EL (cell line): ENCODE measurements at places on chromosomes 13 and 19.

DNA sequence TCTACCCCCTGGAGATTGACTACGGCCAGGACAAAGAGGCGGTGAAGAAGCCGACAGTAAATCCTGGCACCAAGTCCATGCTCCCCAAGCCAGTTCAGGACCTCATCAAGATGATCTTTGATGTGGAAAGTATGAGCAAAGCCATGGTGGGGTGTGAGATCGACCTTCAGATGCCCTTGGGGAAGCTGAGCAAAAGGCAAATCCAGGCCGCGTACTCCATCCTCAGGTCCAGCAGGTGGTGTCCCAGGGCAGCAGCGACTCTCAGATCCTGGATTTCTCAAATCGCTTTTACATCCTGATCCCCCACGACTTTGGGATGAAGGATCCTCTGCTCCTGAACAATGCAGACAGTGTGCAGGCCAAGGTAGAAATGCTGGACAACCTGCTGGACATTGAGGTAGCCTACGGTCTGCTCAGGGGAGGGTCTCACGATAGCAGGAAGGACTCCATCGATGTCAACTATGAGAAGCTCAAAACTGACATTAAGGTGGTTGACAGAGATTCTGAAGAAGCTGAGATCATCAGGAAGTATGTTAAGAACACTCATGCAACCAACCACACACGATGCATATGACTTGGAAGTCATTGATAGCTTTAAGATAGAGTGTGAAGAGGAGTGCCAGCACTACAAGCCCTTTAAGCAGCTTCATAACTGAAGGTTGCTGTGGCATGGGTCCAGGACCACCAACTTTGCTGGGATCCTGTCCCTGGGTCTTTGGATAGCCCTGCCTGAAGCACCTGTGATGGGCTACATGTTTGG is 24.0 kb upstream of the ANKRD10 start:
- peak; percentile 7 for DNase-seq

DNA sequence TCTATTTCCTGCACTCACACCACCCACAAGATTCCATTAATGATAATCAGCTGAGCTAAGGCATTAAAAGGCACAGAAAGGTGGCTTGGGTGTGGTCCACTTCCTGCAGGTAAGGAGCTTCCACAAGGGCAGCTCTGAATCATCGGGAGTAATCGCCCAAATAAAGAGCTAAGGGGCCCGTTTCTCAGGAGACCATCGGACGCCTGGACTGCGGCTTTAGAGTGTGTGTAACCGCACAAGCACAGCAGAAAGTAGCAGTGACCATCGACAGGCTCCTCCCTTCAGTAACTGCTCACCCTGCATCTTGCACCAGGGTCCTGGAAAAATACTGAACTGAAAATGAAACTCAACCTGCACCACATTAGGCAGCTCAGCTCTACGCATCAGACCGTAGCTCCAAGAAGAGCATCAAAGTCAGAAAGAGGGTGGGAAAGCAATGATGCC is 6.0 kb downstream of the STK24 start:
- DNase-seq: no peak

GRCh38 chr13:112366907-112367646 is 9.1 kb upstream of the SPACA7 start:
- DNase-seq: no peak

- no peak for DNase-seq
These were observed 6.9 kb downstream of the BSG start for GRCh38 chr19:579111-579841.

GRCh38 chr19:23481043-23481442 is 85.8 kb upstream of the ZNF91 start:
- no peak for DNase-seq

GRCh38 chr19:19475849-19476828 is 39.2 kb downstream of the TSSK6 start:
- no peak for DNase-seq

DNA sequence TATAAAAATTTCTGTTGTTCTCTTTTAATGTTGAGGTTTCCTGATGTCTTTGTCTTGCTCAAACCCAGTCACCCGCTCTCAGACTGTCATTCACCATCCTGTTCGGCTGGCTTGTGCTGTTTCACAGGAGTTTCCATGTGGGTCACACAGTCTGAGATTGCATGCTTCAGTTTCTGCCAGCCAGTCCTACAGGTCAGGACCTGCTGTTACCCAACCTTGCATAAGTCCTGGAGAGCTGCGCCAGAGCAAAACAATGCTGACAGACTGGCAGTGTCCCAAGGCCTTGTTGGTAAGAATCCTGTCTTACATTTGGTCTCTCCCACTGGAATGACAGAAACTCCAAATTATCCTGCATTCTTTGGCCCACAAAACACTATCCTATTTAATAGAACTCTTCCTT is 340.0 kb upstream of the SLITRK5 start:
- DNase-seq: no peak

DNA sequence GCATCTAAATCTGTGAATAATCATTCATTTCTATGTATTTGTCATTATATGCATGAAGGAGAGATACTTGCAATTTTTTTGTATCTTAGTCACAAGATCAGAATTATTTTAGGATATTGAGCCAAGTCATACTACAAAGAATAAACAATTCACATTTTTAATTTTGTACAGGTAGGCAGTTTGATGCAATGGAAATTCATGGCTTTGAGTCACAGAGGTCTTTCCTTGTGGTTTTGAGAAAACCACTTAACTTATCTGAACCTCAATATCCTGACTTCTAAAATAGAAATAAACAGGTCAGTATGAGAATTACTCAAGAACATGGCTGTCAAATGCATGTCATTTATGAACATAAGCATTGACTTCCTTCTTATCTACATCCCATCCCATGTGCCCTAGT is 221.4 kb upstream of the SLC10A2 start:
- no peak for DNase-seq

GRCh38 chr13:108963276-108963810 is 333.9 kb downstream of the MYO16 start:
- DNase-seq: no peak

DNA sequence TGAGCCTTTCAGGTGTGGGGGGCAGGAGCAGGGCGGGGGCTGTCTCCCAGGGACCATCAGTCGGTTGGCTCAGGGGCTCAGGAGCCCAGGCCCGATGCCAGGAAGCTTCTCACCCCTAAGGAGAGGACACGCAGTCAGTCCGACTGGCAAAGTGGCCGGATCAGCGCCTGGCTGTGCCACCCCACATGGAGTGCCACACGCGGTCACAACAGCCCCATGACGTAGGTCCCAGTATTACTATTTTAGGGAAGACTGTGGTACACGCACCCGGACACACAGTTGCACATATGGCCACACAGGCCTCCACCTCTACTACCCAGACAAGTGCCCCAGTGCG is 29.3 kb upstream of the GRTP1 start:
- DNase-seq: no peak

DNA sequence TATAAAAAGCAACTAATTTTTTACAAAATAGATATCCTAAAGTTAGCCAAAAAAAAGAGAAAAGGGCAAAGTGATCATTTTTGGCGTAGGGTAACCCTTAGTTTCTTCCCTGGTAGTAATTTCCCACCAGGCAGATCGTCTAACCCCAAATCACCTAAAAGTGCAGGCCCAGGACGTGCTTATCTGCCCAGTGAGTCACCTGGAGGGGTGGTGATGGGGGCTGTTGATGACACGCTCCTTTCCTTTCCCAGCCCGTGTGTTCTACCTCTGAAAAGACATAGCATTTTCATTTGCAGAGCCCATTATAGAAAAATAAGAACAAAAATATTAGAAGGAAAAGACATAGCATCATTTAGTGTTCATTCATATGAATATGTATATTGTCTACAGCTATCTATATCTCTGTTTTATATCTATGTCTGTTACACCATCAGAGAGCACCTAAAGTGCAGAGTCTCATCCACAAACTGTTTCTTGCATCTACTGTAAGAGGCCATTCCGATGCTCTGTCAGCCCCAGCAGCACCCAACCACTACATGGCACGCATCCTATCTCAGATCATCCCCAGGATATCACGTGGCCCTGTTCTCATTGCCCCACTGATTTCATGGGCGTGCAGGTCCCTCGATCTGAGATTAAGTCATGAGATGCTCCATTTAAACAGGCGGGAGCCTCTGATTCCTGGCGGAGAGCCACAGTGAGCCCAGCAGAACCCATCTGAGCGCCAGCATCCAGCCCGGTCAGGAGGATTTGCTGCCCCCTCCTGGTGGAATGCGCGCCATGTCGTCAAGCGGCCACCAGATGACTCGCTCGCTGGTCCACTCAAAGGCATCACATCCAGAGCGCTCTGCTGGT is 8.5 kb upstream of the LILRB3 start:
- DNase-seq: peak; percentile 75

DNA sequence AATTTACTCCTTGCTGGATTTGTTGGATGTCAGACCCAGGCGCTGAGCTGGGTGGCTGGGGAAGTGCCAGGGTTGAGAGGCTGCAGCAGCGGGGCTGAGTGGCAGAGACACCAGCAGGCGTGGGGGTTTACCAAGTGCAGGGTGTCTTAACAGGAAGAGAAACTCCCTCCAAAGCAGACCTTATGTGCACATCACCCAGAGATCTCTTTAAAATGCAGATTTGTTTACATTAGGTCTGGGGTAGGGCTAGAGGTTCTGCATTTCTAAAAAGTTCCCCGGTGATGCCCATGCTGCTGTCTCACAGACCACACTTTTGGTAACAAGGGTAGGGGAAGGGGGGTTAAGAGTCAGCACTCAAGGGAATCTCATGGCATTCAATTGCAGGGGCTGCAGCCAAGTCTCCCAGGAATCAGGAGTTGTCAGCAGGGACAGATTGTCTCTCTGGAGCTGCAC is 80.7 kb upstream of the OLFM4 start:
- DNase-seq: no peak

DNA sequence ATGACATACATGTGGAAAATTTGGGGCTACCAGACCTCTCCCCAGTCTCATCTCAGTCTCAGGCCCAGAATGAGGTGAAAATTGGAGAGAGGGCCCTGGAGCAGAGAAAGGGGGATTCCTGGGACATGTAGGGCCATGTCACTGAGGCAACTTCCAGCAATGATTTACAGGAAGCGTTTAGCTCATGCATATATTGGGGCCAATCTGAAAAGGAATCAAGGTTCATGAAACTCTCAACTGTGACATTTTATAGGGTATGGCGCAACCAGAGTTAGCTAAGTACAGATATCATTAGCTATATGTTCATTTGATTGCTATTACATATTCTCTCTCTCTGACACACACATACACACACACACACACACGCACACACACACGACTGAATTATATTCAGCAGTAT is 86.3 kb downstream of the RNASEH2B start:
- DNase-seq: no peak
